GM12864 (cell line): ENCODE measurements at places on chromosomes 12 and 14.

DNA sequence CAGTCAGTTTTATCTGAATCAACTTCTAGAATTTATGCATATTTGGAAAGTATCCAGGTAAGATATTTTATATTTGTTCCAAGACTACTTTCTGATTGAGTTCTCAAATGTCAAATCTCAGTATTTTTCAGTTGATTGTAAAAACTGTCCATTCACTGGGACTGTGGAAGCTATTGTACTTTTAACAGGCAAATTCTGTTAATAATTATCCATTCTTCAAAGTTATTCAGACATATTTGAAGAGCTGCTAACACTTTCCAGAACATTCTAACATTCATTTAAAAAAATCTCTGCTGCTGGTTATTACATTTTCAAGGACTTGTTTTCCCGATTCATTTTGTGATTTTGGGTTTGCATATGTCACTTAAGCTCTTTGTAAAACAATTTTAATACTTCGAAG lies 59.7 kb downstream of the PIK3C2G start:
- no peak for DNase-seq

GRCh38 chr12:117533687-117534086 lies 172.3 kb upstream of the NOS1 start:
- no peak for DNase-seq

DNA sequence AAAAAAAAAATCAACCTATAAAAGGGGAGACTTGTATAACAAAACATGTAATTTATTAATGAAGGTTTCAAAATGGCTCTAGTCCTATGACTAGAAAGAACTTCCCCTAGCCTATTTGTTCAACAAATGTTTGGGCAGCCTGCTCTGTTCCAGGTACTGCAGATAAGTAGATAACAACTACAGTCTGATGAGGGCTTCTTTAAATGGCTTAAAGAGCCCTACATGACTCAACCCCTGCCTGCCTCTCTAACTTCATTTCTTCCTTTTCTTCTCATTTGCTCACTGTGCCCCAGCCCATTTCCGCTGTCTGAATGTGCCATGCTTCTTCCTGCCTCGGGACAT lies 21.5 kb downstream of the ALDH6A1 start:
- DNase-seq = no peak

DNA sequence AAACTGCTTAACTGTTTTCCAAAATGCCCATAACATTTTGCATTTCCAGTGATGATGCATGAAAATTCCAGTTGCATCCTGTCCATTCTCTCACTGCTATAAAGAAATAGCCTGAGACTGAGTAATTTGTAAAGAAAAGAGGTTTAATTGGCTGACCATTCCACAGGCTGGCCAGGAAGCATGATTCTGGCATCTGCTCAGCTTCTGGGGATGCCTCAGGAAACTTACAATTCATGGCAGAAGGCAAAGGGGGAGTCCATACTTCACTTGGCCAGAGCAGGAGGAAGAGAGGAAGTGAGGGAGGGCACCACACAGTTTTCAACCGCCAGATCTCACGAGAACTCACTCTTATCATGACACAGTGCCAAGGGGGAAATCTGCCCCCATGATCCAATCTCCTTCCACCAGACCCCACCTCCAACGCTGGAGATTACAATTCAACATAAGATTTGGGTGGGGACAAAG lies 18.2 kb upstream of the CLEC2D start:
- no peak for DNase-seq

- no peak for DNase-seq
Observed at GRCh38 chr12:46573347-46573658, 200.7 kb upstream of the SLC38A2 start.

DNA sequence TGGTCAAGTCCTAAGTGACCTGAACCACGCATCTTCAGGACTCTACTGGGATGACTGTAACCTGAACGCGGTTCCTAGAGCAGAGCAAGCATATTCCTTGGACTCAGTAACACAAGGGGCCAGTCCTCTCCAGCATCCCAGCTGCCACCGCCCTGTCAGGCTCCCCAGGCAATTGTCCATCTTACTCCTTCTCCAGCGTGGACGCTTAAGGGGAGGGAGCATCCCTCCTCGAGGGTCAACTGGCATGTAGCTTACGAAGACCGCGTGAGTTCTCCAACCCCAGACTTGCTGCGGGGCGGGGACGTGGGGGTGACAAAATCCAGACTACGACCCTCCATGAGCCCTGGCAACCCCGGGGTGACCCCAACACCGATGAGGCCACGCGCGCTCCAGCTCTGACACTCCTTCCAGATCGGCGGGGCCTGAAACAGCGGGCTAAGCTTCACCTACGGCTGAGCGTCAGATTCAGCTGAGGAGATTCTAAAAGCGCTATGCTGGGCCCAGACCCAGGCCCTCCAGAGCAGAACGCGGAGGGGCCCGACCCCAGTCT lies 846 bp upstream of the MTHFD1 start:
- no peak for DNase-seq

DNA sequence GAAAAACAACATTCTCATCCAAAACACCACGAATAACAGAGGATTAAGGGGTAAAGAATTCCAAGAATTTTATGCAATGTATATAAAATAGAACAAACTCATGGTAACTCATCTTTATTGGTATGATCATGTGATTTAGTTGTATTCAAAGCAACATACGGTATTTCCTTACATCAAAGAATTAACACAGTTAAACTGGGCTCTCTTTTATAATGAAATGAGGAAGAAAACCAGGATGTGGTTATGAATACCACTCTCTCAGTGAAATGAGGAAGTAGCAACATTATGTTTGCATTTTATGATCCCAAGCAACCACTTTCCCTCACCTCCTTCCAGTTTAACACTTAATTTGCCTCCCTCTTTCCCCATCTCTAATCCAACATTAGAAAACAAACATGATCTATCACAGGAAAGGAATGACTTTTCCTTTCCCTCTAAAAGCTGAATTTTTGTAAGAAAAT lies 22.9 kb downstream of the SPTLC2 start:
- DNase-seq = peak; percentile 39

DNA sequence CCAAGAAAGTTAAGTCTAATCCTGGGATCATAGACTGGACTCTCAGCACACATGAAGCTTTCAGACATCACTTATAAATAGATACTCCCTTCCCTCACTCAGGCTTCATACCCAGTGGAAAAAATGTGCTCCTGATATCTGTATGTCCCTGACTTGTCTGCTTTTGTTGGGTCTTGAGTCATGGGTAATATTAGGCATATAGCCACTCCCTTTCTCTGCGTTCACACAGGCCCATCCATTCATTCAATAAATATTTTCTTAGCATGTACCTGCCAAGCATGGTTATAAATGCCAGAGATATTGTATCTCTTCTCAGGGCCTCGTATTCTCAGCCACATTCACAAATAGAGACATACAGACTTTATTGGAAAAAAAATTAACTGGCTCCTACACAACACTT lies 43.5 kb downstream of the COX16 start:
- no peak for DNase-seq

GRCh38 chr12:112422531-112422930 lies 3.8 kb downstream of the PTPN11 start:
- DNase-seq = no peak

- no peak for DNase-seq
Observed at GRCh38 chr14:51342226-51342625, 102.2 kb downstream of the TMX1 start.

GRCh38 chr12:48489012-48489411 lies 6.7 kb downstream of the C12orf54 start:
- peak; percentile 39 for DNase-seq

GRCh38 chr12:111747333-111747732 lies 19.4 kb upstream of the ALDH2 start:
- no peak for DNase-seq

DNA sequence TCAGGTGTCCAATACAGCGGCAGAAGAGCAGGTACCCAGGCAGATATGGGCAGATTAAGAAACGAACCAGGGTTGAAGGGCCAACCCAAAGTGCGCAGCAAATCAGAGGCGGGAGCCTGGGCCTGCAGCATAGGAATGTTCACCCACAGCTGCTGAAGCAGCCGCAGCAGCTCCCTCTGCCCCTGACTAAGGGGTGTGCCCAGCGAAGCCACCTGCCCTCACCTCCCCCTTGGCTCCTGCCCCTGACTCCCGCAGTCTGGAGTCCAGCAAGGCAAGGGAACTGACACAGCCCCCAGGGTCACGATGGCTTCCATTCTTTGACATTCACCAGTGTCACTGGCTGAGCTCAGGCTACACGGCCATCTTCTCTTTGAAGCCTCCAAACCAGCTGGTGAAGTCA lies 27.3 kb upstream of the ZFP36L1 start:
- no peak for DNase-seq

DNA sequence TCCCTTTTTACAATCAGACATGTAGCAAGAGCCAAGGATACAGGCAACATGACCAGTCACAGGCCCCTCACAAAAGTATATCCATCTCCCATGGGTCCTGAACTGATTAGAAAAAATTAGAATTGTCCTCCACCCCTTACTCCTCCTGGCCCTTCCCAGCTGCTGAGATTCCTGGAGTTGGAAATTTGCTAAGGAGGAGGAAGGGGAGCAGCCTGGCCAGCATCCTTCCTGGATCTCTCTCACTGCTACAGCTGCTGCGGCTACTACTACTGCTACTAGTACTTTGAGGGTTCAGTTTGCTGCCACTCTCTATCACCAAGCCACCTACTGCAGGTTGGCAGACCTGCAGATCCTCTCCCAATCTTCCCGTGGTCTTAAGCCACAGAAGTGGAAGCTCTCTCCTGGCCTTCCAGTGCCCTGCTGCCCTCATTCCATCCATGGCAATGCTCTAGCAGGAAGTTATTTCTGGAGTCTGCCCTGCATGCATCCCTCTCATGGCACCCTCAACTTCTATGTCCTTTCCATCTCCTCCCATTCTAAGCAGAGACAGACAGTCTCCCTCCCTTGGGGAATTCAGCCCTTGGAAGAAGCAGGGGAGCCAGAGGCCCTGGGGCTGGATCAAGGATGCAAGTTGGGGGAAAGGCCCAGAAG lies 1.0 kb downstream of the ITGA7 start:
- DNase-seq = no peak

- peak; percentile 27 for DNase-seq
Observed at GRCh38 chr12:99043319-99043914, 398.3 kb downstream of the APAF1 start.

GRCh38 chr12:1102791-1103450 lies 111.9 kb downstream of the ERC1 start:
- no peak for DNase-seq

GRCh38 chr12:85632390-85632789 lies 203.8 kb downstream of the RASSF9 start:
- DNase-seq = no peak

- DNase-seq = no peak
Observed at GRCh38 chr12:127749416-127749815, 517.6 kb upstream of the TMEM132C start.

DNA sequence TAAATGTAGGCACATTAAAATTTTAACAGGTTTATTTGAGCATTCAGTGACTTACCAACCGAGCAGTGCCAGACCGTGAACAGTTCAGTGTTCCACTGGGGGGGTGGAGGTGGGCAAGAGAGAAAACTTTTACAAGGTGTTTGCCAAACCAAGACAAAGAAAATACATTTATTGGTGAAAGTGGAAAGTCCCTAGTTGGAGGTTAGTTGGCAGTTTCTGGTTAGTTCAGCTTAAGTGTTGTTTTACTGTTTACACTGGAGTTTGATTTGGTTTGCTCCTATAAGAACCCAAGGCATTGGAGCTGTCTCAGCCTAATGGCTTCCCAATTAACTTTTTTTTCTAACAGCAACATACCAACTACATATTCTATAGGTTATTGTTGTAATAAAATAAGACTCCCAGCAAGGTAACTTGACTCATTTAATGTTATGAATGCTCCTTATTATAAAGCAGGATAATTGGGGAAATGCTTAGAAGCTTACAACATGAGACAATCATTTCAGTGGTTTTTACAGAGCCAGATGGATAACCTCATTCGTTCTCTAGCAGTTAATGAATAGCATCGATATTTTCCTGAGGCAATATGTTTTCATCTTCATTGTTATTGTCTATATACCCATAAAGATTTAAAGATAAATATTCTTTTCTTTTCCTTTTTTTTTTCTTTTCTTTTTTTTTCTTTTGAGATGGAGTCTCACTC lies 115.8 kb downstream of the ETNK1 start:
- no peak for DNase-seq

DNA sequence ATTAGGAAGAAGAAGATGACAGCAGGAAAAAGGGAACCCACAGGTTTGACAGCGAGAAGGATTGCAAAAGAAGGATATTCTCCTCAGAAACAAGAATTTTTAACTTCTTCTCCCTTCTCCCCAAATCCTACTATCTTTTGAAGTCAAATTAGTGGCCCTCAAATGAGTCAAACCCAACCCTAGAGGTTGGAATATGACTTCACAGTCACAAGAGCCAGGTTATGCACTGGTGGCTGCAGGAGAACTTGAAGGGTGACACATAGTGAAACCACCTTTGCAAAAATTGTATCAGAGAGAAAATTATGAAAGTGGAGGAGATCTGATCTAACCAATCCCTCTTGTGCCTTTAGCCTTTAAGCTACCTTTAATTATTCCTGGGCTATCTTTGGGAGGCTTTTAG lies 386.2 kb upstream of the CCDC196 start:
- peak; percentile 2 for DNase-seq

DNA sequence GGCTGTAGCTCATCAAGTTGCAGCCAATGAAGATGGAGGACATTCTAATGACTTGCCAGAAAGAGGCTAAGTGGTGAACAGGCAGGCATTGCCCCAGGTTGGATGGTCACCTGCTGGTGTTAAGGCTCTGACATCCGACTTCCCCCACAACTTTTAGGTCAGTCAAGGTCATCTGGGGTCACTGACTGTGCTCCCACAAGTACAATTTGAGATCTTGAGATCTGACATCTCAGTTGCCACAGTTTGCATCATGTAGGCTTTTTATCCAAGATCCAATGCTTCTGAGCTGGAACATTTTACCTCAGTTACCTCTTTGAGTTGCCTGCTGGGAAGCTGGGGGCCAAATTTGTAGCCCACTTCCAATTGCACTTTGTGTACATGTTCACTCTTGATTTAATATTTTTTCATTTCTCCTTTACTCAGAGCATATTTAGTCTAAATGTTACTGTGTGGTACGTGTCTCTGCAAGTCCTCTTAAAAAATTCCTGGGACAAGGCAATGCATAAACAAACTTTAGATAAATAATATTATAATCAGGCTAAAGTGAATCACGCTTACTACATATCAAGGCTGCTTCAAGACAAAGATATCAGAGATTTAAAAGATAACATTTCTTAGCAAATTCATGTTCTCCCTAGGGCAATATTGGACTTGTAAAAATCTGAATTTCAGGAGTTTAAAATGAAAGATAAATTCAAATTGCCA lies 61.4 kb downstream of the SEL1L start:
- no peak for DNase-seq

DNA sequence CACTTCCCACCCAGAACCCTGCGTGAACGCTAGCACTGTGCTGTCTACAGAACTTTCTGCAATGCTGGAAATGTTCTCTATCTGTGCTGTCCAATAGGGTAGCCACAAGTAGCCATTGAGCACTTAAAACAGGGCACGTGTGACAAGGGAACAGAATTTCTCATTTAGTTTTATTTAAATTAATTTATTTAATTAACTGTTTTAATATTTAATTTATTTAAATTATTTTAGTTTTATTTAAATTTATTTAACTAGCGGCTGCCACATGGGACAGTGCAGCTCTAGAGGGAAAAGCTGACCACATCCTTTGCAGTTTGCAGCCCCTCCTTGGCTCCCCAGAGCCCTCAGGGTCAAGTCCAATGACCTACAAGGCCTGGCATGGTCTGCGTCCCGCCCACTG lies 35.0 kb upstream of the CORO1C start:
- DNase-seq = no peak
